Activated naive CD4-positive, alpha-beta T cell treated with anti-CD3 and anti-CD28 coated beads, Interleukin-2, amount 50 U/mL, for 72 hours (primary cell): ENCODE measurements at places on chromosomes 12 and 14.

DNA sequence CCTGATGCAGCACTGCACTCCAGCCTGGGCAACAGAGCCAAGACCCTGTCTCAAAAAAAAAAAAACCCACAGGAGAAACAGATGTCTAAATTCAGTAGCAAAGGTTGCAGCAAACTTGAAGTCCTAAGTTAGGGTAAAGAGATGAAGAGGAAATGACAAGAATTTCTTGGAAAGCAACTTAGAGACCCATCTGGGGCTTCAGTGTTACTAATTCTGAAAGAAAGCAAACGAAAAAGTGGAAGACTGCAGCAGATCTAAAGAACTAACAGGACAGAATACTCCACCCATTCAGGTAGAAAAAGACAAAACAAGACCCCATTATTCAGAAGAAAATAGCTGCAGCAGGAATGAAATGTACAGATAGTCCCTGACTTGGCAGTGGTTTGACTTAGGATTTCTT, 31.9 kb downstream of the RESF1 start:
- no peak for DNase-seq

DNA sequence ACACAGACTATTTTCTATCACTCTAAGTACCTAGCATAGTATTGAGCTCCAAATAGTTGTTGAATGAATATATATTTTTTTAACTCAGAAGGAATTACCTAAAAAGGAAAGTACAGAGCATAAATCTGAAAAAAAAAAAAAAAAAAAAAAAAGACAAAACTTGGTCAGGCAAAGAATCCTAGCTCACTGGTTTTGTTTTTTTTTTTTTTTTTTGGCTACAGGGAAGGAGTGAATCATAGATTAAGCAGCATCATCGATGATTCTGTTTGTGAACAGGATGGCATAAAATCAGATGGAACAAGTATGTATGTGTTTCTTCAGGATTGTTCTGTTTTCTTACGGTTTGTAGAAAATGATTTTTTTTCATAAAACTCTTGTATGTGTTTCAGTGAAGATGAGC, 66.1 kb upstream of the BCAT1 start:
- DNase-seq, result no peak

DNA sequence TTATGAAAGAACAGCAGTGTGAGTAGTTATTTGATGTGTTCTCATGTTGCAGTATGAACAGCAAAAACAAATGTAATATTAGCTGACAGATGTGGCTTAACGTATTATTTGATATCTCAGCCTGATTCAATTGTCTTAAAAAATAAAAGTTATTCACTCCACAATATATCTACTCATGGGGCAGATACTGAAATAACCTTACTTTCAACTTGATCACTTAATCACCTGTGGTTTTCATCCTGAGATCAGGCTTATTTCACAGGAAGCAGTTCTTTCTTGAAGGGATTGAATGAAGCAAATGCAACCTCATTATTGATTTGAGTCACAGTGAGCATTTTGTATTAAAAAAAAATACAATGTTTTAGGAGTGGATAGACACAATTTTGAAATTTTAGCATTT, 90.3 kb downstream of the AKAP6 start:
- DNase-seq, result no peak

- DNase-seq, result no peak
These were observed 73.8 kb upstream of the PTPRR start for GRCh38 chr12:70994217-70994788.

- DNase-seq, result no peak
These were observed 38.2 kb upstream of the MTHFD1 start for GRCh38 chr14:64349741-64350490.

GRCh38 chr12:104682790-104683279, 226.1 kb downstream of the CHST11 start:
- peak; percentile 76 for DNase-seq

DNA sequence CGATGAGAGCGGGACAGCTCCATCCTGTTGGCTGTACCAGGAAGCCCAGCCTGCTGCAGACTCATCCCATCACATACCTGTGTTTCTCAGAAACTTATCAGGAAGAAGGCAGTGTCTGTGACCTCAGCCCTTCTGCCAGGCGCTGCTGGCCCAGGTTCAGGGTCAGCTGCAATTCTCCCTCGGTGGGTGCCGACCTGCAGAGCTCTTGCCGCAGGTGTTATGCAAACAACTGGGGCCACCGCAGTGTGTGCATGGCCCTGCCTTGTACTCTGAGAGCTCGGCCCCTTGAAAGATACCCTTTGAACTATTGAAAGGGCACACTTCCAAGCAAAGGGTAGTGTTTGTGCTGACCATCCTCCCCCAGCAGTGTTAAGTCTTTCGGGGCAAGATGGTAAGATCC, 322.2 kb upstream of the DIO3 start:
- no peak for DNase-seq

DNA sequence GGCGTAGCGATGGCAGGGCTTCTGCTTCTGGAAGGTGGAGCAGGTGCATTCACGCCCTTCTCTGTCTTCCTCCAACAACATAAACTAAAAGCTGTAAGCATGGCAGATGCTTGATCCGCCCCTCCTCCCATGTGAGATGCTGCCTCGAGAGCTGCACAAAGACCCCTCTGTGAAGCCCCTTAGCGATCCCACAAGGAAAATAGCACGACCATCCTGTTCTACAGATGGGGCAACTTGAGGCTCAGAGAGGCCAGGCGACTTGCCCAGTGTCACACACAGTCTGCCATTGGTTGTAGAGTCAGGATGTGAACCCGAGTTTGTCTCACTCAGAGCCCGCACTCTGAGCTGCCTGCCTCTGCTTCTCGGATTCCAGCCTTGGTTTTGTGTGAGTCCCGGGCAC, 144.4 kb downstream of the SCARB1 start:
- no peak for DNase-seq

DNA sequence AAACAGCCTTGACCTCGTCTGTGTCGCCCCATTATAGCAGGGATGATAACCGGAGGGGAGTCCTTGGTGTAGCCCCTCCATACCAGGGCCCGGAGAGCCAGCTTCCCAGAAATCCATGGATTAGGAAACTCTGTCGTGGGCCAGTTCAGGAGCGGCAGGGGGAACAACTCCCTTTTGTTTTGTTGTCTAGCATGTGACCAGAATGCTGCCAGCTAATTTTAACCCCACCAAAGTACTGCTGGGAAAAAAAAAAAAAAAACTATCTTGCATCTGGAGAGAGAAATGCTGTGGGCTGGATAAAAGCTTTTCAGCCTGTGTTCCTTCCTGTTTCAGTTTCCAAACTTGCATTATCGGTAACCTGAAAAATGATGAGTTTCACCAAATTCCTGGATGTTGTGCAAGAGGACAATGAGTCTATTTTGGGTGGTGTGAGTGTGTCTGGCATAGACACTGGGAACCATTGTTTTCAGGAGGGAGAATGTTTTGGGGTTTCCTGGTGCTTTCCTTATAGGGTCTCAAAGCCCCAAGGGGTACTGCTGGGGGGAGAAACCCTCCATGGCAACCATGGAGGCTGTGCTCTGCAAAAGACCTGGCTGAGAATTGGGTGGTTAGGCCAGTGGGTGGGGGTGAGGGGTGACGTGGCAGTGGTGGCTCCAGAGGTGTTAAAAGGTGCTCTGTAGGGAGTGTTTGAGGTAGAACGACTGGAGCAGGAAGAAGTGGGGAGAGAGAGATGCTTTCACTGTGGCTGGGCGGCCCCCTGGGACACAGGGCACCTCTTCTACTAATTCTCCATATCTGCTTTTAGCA, 14.9 kb upstream of the IRF2BPL start:
- peak; percentile 77 for DNase-seq

- no peak for DNase-seq
These were observed 157.4 kb upstream of the TMEM260 start for GRCh38 chr14:56422221-56422620.

DNA sequence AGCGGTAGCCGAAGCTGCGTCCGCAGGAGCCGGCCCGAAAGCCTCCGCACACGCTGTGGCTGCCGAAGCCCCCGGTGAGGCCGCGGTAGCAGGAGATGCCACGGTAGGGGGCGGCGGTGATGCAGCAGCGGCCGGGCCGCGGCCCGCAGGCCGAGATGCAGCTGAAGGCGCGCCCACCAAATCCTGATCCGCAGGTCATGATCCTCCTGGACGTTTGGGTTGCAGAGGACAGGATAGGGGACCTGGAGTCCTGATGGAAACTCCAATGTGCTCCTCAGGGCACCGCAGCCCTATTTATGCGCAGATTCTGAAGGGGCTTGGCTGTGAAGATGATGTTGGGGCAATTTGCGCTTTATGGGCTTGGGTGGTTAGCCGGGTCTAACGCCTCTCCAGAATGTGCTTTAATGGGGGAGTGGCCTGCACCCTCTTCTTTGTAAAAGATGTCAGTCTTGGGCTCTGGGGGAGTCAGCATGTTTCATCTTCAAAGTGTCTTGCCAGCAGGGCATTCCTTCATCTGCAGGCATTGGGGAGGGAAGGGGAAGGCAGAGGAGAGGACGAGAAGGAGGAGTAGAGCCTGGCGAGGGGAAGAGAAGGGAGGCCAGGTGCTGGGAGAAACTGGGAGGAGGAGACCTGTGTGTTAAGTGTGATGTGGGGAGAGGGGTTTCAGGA, at the start of gene KRT81:
TSS of gene KRT81 (minus strand) at position 268 of the 669 bp plus-strand sequence. CDS start at position 199, 69 bp downstream.
- DNase-seq, result no peak

GRCh38 chr14:37223947-37224474, 26.3 kb downstream of the MIPOL1 start:
- no peak for DNase-seq

DNA sequence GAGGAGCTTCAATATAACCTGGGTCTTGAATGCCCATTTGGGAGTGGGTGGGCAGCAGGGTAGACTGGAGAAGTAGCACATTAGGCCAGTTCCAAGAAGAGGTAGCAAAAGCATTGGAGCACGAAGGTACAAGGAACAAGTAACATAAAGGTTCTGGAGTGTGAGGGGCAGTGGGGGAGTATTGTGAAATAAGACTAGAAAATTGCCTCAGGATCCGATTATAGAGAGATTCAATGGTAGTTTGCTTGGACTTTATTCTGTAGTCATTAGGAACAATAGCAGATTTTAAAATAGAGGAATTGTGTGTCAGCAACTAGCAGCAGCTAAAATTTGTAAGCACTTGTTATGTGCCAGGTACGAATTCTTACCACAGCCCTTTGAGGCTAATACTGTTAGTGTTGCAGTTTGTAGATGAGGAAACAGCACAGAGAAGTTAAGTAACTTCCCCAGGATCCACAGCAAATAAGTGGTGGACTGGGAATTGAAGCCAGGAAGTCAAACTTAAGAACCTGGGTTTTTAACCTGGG, 61.8 kb downstream of the PPFIBP1 start:
- DNase-seq, result no peak

DNA sequence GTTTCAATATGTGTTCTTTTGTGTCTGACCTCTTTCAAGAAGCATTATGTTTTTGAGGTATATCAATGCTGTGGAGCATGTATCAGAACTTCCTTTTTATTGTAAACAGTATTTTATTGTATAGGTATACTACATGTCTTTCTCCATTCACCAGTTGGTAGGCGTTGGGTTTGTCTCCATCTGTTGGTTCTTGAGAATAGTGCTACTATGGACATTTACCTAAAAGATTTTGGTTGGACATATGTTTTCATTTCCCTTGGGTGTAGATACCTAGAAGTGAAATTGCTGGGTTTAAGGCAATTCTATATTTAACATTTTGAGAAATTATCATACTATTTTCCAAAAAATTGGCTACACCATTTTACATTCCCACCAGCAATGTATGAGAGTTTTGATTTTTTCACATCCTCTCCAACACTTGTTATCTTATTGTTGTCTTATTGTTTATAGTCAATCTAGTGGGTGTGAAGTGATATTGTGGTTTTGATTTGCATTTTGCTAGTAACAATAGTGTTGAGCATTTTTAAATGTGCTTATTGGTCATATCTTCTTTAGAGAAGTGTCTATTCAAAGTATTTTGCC, 409.2 kb downstream of the IPO8 start:
- DNase-seq, result no peak

- no peak for DNase-seq
These were observed 172.8 kb upstream of the PLEKHG7 start for GRCh38 chr12:92529944-92530343.

GRCh38 chr14:77040741-77041653, 12.5 kb upstream of the IRF2BPL start:
- DNase-seq, result no peak

GRCh38 chr14:106838991-106839769, 1312.8 kb downstream of the TMEM121 start:
- DNase-seq, result no peak

- no peak for DNase-seq
These were observed 50.9 kb downstream of the MVK start for GRCh38 chr12:109624467-109624866.

DNA sequence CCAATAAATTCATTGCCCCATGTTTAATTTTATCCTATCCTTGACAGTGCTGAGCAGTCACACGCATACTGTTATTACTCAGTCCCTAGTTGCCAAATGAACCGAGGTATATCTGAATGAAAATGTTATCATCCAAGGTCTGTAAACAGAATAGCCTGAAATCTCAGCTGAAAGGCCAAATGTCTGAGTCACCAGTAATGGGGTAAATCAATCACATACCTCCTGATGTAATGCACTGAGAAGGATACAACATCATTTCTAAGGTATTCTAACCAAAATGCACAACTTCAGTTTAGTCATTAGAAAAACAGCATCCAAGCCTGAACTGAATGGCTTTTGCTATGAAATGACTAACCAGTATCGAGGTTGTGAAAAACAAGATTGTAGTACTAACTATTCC, 228.6 kb downstream of the DPF3 start:
- no peak for DNase-seq

- no peak for DNase-seq
These were observed 6.5 kb upstream of the OR4E1 start for GRCh38 chr14:21680072-21680471.

DNA sequence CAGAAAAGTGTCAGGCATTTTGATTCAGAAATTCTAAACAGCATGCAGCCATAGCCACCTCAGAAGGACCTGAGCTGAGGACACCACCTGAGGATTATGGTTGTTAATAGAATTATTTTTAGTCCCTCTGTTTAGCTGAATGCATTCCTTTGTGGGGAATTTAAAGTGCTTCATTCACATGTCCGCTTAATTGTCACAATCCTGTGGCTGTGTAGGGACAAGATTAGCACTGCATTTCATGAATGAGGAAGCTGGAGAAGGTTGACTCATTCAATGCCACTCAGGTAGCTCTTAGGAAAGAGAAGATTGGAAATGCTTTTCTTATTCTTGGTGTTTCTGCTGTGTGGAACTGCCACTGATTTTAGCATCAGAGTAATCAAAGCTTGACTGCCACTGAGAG, 42.0 kb upstream of the KRR1 start:
- no peak for DNase-seq

- DNase-seq, result no peak
These were observed 24.1 kb upstream of the CRADD start for GRCh38 chr12:93653079-93653478.

DNA sequence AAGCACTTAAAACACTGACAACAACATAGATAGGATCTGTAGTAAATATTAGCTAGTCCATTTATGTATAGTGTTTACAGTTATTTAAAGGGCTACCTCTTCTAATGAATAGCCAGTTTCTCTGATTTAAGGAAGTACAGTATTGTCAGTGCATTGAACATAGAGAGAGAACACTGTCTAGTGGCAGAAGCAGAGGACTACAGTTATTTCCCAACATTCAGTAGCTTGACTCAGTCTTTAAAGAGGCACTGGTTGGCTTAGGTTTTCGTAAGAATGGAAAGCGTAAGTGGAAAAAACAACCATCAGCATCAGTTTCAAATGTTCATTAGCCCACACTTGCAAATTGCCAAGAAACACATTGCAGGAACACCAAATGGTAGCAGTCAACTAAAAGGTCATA, 125.0 kb upstream of the HMGA2 start:
- no peak for DNase-seq
